ENCODE measurements at places on chromosomes 13 and 19.

- no peak for DNase-seq
Observed at GRCh38 chr19:8336660-8337059, 6.4 kb downstream of the KANK3 start.

GRCh38 chr19:53246498-53246897 lies 8.2 kb downstream of the ZNF677 start:
- no peak for DNase-seq

DNA sequence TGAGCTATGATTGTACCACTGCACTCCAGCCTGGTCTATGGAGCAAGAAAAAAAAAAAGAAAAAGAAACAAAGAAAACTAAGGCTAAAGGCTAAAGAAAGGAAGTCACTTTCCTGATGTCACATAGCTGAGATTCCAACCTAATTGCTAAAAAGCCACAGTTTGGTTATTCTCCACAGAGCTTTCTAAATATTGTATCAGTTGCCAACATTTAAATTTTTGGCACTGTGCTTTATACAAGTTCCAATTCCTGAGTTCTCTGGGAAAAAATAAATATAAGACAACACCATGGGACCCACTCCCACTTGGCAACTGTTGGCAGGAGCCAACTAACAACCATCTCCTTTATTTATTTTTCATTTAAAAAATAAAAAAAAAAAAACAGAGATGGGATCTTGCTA lies 11.2 kb upstream of the LYPD3 start:
- DNase-seq = peak; percentile 95

DNA sequence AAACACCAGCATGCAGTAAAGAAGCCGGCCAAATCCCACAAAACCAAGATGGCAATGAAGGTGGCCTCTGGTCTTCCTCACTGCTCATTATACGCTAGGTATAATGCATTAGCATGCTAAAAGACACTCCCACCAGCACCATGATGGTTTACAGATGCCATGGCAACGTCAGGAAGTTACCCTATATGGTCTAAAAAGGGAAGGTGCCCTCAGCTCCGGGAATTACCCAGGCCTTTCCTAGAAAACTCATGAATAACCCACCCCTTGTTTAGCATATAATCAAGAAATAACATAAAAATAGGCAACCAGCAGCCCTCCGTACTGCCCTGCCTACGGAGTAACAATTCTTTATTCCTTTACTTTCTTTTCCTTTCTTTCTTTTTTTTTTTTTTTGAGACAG lies 21.1 kb upstream of the PLEKHF1 start:
- DNase-seq = no peak

GRCh38 chr19:51903192-51903591 lies 1.6 kb downstream of the ZNF649 start:
- DNase-seq = no peak

GRCh38 chr13:62096652-62097051 lies 681.0 kb upstream of the PCDH20 start:
- DNase-seq = no peak

DNA sequence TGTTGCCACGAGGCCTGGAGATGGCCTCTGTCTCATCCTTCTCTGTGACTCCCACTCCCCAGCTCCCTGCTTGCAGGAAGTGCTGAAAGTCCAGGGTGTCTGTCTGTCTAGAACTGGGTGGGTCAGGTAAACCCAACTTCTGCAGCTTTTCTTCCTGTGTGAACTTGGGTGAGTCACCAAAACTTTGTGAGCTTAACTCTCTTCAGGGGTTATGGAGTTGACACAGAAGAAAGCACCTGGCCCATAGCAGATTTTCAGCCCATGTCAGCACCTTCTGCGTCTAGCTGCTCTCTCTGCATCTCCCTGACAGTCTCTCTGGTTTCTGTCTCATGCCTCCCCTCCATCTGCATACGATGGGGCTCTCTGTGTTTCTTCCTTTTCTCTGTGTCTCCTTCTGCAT lies 4.2 kb upstream of the CACNG7 start:
- no peak for DNase-seq

DNA sequence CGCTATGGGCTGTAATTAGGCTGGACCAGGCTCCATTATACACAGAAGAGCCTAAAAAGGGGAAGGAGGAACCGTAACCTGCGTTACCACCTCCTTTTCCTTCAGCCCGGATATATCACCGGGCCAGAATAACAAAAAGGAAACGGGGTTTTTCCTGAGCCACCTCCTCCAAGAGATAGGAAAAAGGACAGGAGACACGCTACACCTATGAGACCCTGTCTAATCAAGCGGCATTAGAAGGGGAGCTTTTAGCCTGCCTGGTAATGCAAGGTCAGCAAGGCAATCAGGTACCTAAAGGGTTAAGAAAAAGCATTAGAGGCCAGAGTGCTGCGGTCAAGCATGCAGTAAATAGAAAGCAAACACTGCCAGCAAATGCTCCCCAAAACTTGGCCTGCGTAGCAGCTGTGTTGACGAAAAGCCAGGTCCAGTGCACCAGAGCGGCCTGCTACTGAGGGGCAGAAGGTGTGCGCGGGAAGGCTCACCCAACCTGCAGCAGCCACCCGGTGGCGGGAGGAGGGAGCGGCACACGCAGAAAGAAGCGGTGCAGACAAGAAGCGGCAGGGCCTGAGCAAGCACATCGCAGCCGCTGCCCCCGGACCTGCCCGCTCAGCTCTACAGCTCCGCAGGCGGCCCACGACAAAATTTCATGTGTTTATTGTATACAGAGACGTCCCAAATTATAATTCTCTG lies 1466.1 kb downstream of the UQCRFS1 start:
- no peak for DNase-seq

DNA sequence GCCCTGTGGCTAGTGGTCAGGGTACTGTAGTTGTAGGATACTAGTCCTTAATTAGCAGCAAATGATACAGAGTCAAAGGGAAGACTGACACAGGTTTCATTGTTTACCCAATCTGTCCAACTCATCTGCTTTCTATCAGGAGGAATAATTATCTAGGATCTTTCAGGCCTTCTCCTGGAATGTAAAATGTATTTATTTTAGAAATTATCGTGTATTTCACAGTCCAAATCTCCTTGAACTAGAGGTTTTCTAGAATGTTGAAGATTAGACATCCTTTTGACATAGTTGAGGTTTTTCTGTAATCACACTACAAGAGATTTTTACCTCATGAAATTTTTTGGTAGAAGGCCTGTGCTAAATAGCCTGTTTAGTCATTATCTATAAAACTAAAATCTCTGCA lies 1694.8 kb upstream of the PCDH20 start:
- peak; percentile 52 for DNase-seq

DNA sequence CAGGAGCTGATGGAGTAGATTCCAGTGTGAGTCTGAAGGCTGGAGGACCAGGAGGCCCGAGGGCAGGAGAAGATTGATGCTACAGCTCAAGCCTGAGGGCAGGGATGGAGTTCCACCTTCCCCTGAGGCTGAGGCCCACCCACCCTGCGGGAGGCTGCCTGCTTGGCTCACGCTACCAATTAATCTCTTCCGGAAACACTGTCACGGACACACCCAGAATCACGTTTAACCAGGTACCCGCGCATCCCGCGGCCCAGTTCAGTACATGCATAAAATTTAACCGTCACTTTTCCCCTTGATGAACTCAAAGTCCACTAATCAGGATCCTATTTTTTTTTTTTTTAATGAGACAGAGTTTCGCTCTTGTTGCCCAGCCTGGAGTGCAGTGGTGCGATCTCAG lies 5.2 kb upstream of the ZNF628 start:
- no peak for DNase-seq

- DNase-seq = no peak
Observed at GRCh38 chr19:46502891-46503290, 7.2 kb upstream of the PNMA8B start.

DNA sequence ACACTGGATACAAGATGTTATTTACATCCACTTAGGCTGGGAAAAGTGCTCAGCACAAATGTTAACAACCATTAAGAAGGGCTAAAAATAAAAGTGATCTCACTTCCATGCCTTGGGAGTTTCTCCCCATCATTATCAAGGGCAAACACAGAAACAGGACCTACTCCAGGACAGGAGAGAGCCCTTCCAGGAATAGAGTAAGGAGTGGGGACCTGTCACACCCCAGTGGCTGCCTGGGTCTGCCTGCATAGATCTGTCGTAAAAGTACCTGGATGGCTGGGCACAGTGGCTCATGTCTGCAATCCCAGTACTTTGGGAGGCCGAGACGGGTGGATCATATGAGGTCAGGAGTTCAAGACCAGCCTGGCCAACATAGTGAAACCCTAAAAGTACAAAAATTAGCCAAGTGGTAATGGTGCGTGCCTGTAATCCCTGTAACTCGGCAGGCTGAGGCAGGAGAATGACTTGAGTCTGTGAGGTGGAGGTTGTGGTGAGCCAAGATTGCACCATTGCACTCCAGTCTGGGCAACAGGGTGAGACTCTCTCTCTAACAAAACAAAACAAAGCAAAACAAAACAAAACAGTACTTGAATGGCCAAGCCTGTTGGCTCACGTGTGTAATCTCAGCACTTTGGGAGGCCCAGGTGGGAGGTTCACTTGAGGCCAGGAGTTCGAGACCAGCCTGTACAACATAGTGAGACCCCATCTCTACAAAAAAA lies 5.6 kb downstream of the ATP8A2 start:
- DNase-seq = no peak

GRCh38 chr13:28349371-28349770 lies 145.6 kb downstream of the FLT1 start:
- DNase-seq = peak; percentile 95

DNA sequence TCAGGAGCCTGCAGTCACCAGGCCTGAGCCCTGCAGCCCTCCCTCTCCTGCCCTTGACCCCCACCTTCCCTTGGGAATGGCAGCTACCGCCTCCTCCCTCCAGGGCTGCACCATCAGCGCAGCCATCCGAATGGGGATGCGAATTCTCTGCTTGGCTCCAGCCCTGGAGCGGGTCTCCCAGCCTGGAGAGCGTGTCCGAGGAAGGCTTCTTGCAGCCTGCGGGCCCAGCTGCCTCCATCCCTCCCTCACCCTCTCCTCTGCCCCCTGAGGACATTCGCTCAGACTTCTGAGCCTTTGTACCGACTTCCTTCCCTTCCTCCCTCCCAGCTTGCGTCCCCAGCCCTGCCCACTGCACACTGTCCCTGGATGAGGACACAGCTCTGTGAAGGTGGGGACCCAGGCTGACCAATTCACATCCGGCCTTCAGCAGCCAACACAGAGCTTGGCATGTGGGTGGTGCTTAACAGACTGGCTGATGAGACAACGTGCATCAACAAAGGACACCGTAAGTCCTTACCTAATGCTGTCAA lies 6.0 kb upstream of the NKPD1 start:
- no peak for DNase-seq

- DNase-seq = no peak
Observed at GRCh38 chr13:100983111-100983510, 308.5 kb upstream of the TMTC4 start.

DNA sequence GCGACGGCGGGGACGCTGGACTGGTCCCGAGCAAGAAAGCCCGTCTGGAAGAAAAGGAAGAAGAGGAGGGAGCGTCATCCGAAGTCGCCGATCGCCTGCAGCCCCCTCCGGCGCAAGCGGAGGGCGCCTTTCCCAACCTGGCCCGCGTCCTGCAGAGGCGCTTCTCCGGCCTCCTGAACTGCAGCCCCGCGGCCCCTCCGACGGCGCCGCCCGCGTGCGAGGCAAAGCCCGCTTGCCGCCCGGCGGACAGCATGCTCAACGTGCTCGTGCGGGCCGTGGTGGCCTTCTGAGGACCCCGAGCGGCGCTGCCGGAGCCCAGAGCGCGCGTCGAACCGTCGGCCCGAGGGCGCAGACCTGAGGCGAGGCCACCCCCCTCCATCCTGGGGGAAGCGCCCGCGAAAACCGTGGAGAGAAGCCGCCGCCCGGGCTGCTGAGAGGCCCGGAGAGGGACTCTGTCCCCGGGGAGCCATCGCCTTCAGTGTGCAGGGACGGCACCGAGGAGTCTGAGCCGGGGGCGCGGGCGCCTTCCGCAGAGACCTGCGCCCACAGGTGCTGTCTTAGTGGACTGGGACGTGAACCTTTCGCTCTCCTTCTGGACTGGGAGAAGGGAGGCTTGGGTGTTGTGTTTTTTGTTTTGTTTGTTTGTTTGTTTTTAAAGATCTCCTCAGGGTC lies 3.5 kb downstream of the IER2 start:
- peak; percentile 48 for DNase-seq

GRCh38 chr19:2425622-2426581 lies 1.5 kb downstream of the TIMM13 start:
- DNase-seq = no peak

DNA sequence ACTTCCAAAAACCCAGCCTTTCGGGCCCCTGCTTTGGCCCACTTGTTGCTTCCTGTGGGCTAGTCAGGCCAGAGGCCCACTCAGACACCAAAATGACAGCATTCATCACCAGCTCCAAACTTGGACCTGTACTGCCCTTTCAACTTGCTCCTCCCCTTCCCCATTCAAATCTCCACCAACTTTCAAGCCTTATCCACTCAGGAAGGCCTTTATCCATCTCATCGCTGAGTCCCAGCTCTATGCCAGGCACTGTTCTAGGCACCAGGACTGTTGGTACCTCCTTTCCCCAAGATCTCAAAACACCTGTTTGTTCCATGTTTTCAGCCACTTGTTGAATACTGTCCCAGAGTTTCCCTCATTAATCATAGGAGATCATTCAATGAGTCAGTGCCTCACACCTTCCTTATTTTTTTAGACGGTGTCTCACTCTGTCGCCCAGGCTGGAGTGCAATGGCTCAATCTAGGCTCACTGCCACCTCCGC lies 1011.4 kb downstream of the UQCRFS1 start:
- DNase-seq = no peak

DNA sequence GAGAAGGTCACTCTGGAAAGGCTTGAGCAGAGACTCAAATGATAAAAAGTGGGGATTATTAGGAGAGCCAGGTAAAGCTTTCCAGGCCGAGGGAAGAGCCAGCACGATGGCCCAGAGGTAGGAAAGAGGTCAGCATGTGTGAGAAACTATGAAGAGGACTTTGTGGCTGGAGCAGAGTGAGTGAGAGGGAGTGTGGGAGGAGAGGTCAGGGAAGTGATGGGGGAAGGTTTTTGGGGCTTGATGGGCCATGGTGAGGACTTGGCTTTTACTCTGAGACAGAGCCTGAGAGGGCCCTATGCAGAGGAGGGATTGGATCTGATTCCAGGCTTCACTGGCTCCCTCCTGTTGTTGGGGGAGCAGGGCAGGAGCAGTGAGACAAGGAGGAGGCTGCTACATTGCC lies 5.3 kb downstream of the CATSPERG start:
- no peak for DNase-seq

DNA sequence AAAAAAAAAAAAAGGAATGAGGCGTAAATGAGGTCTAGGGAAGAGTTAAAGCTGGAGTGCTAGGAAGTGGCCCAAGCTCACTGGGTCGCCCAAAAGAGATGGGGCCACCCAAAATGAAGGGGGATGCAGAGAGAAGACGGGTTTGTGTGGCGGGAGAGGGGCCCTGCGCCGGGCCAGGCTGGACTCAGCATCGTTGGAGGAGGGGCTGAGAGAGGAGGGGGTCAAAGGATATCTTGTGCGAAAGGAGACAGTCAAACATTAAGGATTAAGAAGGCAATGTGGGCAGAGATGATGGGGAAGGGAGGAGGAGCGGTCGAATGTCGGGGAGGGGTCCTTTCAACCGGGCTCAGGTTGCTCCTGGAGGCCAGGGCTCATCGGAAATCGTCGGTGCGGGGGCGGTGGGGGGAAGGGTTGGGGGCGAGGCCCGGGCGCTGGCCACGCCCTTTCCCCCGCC lies 825 bp upstream of the CARM1 start:
- DNase-seq = no peak
